Activated CD4-positive, alpha-beta T cell treated with anti-CD3 and anti-CD28 coated beads, Interleukin-2, amount 50 U/mL, for 48 hours (primary cell): ENCODE measurements at places on chromosomes 1 and 21.
A peak's percentile ranks its signal among the peaks of the same experiment; 100 is the strongest.

DNA sequence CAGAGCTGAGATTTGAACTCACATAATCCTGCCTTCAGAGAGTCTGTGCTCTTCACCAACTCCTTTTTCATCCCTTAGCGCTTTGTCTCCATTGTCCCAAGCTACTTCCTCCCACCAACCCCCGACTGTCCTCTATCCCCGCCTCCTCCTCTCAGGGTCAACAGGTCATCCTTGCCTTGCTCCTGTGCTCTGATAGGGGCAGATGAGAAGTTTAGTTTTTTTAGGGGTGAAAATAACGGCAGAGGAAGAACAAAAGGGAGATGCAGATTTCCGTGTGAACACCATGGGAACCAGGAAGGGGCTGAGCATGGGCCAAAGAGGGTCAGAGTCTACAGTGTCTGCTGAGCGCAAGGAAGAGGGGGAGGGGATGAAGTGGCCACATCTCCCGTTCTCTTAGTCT lies 31.9 kb downstream of the GLUL start:
- DNase-seq = no peak

GRCh38 chr1:24643363-24644099 lies 429 bp downstream of the SRRM1 start:
- peak; percentile 38 for DNase-seq

DNA sequence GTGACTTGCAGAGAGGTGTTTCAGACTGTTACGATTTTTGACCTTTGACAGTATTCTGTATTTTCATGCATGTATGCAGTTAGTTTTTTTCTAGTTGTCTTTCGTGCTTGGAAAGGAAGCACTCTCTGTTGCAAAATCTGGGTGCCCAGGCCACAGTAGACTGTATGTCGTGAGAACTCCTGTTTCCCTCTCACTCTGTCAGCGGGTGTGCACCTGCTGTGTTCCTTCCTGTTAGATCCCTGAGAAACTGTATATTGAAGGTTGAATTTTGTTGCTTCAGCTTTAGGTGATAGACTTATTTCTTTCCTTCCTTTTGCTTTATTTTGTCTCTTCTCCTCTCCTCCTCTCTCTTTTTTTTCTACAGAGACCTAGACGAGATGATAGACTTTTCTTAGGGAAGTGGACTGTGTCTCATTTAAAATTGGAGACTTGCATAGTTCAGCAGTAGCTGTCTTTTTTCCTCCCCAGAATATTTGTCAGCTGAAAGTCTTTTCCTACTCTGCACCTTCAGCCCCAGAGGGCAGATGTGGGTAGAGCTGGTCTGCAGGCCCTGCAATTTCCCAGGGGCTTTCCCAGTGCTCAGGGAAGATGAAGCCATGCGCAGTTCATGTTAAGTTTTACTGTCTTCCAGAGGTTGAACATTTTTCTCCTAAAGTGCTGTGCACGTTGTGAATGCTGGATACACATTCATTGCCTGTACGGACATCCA lies 1.4 kb downstream of the TRAPPC10 start:
- peak; percentile 46 for DNase-seq

- no peak for DNase-seq
Measured at GRCh38 chr1:37764888-37765441, at the start of gene EPHA10. EPHA10 (minus strand) TSS chr1:37765120; CDS start chr1:37765066, 54 bp downstream.

DNA sequence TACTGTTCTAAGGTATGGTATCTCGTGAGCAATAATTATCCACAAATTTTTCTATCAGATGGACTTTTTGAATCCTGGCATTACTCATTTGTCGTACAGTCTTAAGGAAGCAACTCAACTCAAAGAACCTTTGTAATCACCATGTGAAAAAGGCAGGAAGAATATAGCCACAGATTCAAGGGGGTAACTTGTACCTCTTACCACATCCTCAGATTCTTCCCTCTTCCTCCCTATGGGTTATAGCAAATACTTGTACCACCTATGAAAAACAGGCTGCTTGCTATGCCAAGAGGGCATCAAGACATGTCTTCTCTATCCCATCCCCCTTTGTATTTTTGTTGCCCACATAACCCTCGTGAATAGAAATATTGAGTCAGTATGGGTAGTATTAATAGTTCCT lies 616.6 kb upstream of the USP24 start:
- no peak for DNase-seq

DNA sequence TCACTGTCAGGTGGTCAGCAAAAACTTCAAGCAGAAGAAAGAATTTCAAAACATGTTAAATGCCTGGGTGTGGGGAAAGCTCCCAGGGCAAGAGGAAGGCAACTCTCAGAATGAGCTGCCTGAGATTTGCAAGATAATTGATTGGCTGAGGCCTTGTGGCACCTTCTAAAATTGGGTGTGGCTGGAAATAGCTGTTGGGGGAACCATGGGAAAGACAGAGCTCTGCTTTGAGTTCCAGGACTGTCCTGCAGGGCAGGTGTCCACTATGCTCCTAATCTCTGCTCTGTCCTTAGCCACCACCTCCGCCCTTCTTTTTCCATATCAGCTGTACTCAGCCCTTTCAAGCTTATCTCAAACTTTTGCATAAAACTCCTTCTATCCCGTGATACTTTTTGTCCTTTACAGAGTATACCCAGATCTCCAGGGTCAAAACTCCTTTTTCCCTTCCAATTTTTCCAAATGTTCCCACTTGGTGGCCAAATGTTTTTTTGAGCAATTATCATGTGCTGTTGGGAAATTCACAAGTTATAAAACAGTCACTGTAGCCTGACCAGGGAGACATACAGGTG lies 23.8 kb upstream of the PPP2R5A start:
- DNase-seq = no peak

GRCh38 chr21:25273959-25274358 lies 333.3 kb downstream of the MRPL39 start:
- DNase-seq = no peak
